ENCODE measurements at places on chromosomes 5 and 9. TPM values are rescaled to one million over a fixed set of nuclear protein-coding genes. Genes with fewer than 3 reads are reported as not detected.
A peak's percentile ranks its signal among the peaks of the same experiment; 100 is the strongest.

Gene SLC36A3
- total RNA-seq = not detected

Gene PDZD2
- total RNA-seq = 6.7 TPM

Gene ORM2
- not detected for total RNA-seq

Gene ADAMTS12
- total RNA-seq = 4.1 TPM

Gene SPINK6
- total RNA-seq = not detected

Gene CYLC2
- total RNA-seq = not detected

Gene ADAMTS19
- 0.75 TPM for total RNA-seq

Gene SLIT3
- total RNA-seq = 5.0 TPM

Gene PCDHB12
- total RNA-seq = 1.6 TPM

GRCh38 chr5:147701468-147701867 lies 81.1 kb downstream of the JAKMIP2 start:
- DNase-seq = no peak

GRCh38 chr9:133470988-133471387 lies 7.9 kb downstream of the SLC2A6 start:
- no peak for DNase-seq

DNA sequence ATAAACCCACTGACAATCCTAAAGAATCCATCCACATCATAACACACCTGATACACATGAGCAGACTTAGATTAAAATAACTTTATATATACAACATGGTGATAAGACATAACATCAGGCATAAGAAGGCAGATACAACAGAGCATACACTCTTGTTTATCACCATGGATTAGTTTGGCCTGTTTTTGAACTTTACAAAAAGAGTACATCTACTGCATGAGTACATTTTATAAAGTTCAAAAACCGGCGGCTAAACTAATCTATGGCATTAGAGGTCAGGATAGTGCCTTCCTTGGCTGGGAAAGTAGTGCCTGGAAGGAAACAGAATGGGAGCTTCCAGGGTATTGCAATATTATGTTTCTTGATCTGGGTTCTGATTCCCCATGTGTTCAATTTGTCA lies 15.1 kb downstream of the RICTOR start:
- DNase-seq = no peak

- DNase-seq = peak; percentile 28
Observed at GRCh38 chr9:37144762-37145161, 24.4 kb downstream of the ZCCHC7 start.

- no peak for DNase-seq
Observed at GRCh38 chr9:37618817-37619216, 26.4 kb upstream of the TOMM5 start.

DNA sequence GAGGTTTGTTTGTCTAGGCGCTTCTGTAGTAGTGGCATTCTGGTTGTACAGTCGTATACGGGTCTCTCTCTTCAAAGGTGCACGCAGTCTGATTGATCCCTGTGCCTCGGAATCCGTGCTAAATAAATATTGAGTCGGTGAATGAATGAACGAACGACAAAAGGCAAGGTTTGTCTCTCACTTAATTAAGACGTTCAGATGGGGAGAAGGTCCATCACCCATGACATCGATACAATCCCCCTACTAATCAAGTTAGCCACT lies 500 bp upstream of the CREBRF start:
- no peak for DNase-seq

GRCh38 chr9:29659736-29660135 lies 2086.5 kb upstream of the C9orf72 start:
- DNase-seq = no peak

DNA sequence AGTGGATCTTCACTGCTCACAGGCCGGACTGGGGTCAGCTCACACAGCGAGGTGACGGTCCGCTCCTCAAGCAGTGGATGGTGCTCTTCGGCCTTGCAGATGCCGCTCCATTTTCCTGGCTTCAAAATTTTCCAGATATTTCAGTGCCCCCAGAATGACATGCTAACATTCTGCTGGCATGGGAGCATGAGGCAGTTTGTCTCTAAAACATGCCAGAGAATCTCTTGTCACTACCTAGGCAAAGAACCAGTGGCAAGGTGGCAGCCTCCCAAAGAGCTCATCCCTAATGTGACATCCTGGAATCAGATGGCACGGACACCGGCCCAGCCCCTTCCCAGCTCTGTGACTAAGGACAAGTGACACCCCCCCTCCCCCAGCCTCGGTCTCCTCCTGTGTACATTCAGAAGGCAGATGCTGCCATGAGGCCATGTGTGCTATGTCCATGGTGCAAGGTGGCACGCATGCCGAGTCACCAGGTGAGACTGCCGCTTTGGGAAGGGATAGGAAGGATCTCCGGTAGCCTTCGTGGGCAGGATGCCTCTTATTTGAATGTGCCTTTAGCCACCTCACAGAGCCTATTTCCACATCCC lies 2.7 kb downstream of the S1PR3 start:
- DNase-seq = no peak

DNA sequence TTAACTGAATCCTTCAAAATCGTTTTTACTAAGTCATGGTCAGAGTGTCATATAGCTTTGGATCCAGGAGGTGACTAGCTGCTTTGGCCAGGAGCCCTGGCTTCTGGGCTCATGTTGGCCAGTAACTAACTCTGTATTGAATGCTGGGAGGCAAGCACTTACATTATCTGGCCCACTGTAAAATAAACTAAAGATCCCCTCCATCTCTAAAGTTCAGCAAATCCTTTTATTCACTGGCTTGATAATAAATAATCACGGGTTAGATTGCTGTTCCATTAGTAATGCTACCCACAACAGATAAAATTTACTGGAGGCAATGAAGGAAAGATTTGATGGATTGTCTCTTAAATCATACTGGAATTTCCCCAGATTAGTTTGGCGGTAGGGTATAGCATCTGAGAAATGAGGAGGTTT lies 382.2 kb upstream of the TLE4 start:
- DNase-seq = no peak

DNA sequence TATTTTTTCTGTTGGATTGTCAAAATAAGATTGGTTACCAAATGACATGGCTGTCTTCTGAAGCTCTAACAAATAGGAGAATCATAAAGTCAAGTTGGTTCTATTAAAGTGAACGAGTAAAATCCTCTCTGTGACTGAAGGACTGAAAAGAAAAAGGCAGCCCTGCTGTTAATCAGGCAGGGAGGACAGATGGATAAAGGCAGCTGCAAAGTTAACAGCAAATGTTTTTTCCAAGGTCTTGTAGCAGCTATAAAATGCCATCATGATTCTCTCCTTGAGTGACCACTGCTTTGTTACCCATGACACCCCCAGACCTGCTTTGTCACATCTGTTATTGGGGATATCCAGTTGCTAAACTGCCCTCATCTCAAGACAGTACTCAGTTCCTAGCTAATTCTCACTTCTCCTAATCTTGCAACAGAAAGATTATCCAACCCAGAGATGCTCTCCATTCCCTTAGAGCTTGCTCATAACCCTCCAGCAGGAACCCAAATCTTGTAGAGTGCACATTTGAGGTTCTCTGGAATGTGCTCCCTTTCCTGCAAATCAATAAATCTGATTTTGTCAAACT lies 89.7 kb upstream of the PARP8 start:
- no peak for DNase-seq

DNA sequence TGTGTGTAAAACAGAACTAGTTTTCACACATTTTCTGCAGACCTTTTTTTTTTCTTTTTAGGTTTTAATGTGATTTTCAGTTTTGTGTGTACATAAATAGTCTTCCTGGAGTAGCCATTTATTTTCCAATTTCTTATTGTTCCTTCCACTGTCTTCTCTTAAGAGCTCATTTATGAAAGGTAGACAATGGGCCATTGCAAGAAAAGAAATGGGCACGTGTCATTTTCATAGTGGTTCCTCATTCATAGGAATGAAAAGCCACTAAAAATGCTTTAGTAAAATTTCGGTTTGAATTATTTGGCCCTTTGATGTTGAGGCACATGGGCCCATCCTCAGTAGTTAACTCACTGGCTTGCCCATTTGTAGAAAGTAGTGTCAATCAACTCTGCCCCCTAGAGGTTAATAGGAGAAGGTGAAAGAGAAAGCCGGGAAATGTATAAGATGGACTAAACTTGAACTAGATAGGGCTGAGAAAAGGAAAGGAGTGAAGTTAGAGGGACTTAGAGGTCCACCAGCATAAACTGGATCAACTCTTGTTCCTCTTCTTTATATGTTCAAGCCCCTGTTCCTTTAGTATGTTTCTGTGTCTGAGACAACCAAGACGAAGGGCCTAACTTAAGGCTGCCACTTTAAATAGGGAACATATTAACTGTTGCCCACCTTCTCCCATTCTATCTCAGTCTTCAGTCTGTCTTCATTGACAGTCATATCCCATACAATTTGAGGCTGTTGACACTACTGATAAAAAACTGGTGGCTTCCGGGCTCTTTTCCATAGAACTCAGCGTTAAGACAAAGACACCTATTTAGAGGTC lies 72.6 kb downstream of the SMARCA2 start:
- no peak for DNase-seq

DNA sequence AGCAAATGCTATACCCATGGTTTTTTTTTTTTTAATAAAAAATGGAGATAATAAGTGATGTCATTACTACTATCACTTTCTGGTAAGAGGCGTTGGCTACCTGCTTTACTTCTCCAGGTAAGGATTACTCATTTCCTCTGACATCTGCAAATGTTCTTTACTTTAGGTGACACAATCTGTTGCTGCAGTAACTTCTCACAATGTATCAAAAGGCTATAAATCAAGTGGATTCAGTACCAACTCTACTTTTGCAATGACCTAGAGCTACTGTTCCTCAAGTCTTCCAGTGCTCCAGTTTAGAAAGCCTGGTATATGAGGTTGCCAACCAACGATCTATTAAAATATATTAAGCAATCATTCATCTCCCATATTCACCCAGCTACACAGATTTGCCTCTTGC lies 129.1 kb downstream of the PLK2 start:
- DNase-seq = no peak

- no peak for DNase-seq
Observed at GRCh38 chr9:13726746-13727145, 447.3 kb upstream of the MPDZ start.

DNA sequence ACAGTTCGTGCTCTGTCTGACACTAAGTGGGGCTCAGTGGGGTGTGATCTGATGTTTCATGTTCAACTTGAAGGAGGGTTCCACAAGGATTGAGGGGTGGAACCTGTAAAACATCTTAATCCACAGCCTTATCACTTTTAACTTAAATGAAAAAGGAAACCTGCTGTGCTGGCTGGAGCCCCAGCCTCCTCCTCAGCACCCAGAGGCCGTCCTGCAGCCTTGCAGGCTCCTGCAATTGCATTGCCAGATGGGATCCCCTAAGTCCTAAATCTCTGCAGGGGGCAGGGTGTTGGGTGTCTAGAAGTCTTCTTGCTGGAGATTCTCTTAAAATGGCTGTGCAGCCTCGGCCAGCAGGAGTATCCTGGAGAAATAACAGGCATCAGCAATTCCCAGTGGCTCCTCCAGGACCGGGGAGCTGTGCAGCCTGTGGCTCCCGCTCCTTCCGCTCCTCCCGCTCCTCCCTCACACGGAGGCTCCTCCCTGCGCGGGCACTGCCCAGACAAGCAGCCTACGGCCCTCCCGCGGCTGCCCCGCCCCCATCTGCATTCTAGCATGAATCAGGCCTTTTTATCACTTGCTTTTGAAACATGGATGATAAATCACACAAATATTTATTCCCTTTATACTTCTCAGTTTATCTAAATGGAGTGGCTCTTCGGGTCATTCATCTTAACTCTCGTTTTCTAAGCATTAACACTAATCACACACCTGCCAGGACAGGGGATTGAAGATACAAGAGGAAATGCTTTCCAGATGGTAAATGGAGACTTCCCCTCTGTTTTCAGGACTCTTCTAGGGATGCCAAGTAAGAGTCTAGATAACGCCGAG lies 131.0 kb downstream of the ADAMTS16 start:
- peak; percentile 61 for DNase-seq

GRCh38 chr9:122808141-122808540 lies 8.2 kb downstream of the OR1K1 start:
- DNase-seq = no peak

DNA sequence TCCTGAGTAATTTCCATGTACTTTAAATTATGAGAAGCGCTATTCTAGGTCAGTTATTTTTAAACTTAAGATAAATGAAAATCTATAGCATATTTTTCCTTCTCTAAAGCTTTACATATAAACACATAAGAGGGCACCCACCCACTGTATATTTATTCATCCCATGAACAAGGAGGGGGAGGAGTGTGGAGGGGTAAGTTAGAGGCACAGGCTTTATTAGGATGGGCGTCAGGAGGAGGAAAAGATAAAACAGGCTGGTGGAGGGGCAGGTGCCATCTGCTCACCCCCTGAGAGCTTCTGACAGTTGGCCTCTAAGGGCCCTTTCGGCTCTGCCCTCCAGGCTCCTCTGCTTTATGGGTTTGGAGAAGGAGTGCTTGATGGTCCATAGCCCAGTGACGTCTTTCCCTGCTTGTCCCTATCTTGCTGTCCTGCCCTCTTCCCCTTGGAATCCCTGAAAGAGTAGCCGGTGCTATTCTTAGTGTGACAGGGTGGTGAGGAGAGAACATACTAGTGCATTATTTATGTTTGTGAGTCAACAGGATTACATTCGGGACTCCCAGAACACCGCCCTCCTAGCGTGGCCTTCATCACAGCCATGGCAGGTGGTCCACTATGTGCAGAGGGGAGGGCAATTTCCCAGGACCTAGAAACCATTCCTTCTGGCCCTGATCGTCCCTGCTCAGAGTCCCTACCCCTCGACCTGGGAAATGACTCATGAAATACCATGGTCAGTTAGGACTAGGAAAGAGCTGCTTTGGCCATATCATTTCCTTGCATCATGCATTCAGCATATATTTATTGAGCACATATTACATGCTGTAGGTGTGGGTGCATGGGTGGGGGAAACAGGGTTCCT lies 7.9 kb upstream of the SYNPO start:
- DNase-seq = no peak

DNA sequence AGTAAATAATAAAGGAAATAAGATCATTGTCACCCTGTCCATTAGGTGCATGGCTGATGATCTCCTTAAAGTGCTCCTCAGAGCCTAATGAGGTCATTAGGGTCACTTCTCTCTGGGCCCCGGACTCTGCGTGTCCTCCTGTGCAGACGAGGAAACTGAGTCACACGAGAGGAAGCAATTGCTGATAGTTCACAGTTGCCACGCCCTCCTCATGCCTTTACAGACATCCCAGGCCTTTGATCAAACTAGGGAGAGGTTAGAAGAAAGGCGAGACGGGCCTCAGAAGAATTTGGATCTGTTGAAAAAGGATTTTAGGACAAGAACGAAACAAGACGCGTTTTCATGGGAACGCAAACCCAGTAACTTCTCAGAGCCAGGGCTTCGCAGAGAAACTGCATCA lies 32.0 kb upstream of the MSX2 start:
- no peak for DNase-seq

GRCh38 chr5:154945695-154946301 lies 4.9 kb downstream of the MRPL22 start:
- DNase-seq = no peak

- no peak for DNase-seq
Observed at GRCh38 chr5:15106530-15107283, 235.1 kb upstream of the ANKH start.

Data from kidney epithelial cell (primary cell).